Smooth muscle cell of the brain vasculature (primary cell): ENCODE measurements at places on chromosomes 4 and X.

DNA sequence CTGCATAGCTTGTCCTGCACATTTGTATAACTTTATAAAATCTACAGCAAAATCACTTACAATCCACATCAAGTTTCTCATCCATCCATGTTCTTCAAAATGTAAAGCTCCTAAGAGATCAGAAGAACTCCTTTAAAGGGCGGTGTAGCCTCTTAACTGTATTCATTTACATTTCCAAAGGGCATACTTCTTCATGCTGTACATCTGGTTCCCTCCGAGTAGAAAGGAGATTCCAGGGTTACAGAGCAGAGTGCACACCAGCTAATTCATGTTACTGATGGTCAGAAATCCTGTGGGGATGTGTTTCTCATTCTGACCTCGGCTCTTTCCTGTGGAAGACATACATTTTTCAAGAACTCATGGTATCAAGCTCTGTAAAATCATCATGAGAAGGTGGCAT is 231.8 kb downstream of the ARAP2 start:
- no peak for DNase-seq

GRCh38 chrX:68880846-68881552 is 52.2 kb downstream of the EFNB1 start:
- no peak for DNase-seq

GRCh38 chr4:156884183-156884582 is 87.4 kb downstream of the PDGFC start:
- no peak for DNase-seq

DNA sequence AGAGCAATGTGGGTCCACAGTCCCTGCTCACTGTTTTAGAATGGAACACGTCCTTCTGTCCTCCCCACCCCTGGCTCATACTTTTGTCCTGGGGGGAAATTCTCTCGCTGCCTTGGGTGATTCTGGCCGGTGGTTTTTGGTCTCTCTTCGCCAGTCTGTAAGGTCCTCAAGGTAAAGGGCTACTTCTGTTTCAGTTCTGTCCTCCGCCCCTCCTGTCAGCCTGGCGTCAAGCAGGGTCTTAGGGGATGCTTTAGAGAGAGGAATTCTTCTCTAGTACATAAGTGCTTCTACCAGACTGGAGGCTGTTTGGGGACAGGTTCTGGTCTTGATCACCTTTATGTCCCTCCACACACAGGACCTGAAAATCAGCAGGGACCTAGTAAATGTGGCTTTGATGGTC is 617 bp upstream of the MRFAP1L1 start:
- no peak for DNase-seq

DNA sequence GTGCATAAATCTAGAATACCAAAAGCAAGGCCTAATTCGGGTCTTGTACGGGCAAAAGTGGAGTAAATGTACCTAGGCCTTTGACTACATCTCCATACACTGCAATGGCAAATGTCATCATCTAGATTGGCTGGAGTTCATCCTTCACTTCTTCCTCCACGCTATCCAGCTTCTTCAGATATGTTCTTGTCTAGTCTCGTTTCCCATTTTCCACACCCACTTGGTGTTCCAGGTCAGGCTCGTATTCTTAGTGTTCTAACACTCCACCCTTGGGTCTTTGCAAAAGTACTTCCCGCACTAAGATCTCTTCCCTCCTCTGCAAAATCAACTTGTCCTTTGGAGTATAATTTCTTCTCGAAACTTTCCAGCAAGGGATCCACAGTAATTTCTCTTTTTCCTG is 1.4 kb downstream of the COQ2 start:
- DNase-seq: no peak

GRCh38 chr4:5992171-5992827 is 25.9 kb downstream of the C4orf50 start:
- DNase-seq: no peak
